ENCODE measurements at places on chromosomes 3 and 15. TPM values are rescaled to one million over a fixed set of nuclear protein-coding genes. Genes with fewer than 3 reads are reported as not detected.

The LRRC28 gene
- 19.5 TPM for total RNA-seq

The KNG1 gene
- not detected for total RNA-seq

The GNAT1 gene
- not detected for total RNA-seq

The CCDC174 gene
- total RNA-seq = 27.4 TPM

DNA sequence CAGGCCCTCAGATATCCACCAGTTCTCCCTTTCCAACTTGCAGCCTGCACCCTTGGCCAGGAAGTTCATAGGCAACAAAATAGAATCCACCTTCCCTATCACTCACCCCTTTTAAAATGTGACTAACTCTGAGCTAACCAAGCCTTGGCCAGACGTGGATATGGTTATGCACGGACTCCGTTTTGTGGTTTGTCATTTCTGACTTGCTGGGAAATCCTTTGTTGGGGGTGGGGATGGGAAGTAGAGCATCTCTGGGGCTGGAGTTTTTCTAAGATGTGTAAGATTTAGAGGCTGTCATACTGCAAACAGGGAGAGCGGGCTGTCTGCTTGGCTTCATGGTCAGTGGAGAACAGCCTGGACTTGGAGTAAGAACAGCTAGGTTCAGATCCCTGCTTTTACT, 62.6 kb downstream of the SMAD3 start:
- no peak for DNase-seq
- H3K4me1 ChIP-seq = peaks cover 91% of the 10 kb centered on the region
- H3K36me3 ChIP-seq = peaks cover 63% of the 10 kb centered on the region
- no peak overlapping the region for H3K4me3 ChIP-seq
- H3K27me3 ChIP-seq = no peaks in the 10 kb centered on the region

- no peak overlapping the region for H3K4me3 ChIP-seq
- H3K36me3 ChIP-seq = no peaks in the 10 kb centered on the region
- no peaks in the 10 kb centered on the region for H3K4me1 ChIP-seq
- DNase-seq = no peak
Observed at GRCh38 chr15:79682851-79683288, 213.9 kb downstream of the MTHFS start.

DNA sequence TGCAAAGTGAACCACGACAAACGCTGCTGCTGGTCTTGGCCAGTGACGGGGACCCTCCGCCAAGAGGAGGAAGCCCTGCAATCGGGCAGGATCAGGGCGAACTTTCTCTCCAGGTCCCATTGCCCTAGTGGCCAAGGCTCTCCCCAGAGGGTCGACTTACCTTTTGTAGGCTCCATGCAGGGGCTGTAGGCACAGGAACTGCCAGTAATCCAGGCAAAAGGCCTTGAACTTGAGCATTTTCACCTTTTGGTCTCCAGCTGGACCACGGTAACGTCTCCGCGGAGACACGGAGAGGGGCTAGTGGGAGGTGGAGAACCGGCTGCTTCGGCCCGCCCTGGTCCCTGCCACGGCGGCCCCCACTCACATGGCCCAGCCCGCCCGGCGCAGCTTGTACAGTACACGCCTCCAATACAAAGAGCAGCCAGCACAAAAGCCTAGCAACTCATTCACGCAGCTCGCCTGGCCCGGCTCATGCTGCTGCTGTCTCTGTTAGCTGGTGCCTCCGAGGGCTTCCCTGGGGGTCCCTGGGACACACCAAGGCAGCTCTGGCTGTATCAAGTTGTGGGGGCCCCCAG, 31.0 kb downstream of the IQSEC1 start:
- H3K4me1 ChIP-seq = peaks cover 13% of the 10 kb centered on the region
- peaks cover 4% of the 10 kb centered on the region for H3K27me3 ChIP-seq
- no peak overlapping the region for H3K27ac ChIP-seq
- no peak overlapping the region for H3K4me3 ChIP-seq
- H3K36me3 ChIP-seq = no peaks in the 10 kb centered on the region

GRCh38 chr3:15102256-15102655, 3.3 kb upstream of the RBSN start:
- DNase-seq = no peak
- no peak overlapping the region for H3K4me3 ChIP-seq
- H3K4me1 ChIP-seq = peaks cover 43% of the 10 kb centered on the region
- H3K27ac ChIP-seq = no peak overlapping the region
- peaks cover 5% of the 10 kb centered on the region for H3K27me3 ChIP-seq

The ARIH2 gene
- total RNA-seq = 100 TPM

DNA sequence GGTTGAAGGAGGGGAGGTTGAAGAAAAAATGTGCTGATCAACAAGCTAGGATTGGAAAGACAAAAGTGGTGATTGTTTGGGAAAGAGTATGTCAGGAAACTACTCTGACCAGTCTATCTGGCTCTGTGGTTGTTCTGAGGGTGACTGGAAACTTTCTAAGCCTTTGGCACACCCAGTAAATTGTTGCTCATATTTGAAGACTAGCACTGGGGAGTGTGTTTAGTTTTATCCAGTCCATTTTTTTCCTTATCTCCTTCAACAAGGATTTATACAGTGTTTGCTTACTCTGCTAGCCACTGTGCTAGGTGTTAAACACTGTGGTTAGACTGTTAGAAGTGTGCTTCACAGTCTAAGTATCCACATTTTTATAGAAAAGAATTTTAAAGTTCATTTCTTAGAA, 28.8 kb downstream of the PPM1L start:
- no peak overlapping the region for H3K4me3 ChIP-seq
- peaks cover 8% of the 10 kb centered on the region for H3K27me3 ChIP-seq
- DNase-seq = no peak
- no peak overlapping the region for H3K27ac ChIP-seq

DNA sequence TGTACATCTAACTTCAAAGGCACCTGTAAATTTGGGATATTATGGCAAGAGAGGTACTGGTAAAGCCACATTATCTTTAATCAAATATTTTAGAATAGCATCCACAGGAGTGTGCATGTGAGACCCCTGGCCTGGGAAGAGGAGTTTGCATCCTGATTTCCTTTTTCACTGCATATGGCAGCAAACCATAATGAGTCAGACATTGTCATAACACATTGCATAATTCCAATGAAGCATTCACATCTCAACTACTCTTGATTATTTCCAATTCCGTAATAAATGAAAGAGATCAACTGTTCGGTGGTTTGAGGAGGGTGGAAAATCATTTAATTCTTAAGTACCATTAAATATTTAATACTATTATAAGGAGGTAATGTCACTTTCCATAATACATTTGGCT, 215.0 kb downstream of the MECOM start:
- H3K36me3 ChIP-seq = no peaks in the 10 kb centered on the region
- H3K27me3 ChIP-seq = no peaks in the 10 kb centered on the region
- no peak for DNase-seq
- no peak overlapping the region for H3K4me3 ChIP-seq

DNA sequence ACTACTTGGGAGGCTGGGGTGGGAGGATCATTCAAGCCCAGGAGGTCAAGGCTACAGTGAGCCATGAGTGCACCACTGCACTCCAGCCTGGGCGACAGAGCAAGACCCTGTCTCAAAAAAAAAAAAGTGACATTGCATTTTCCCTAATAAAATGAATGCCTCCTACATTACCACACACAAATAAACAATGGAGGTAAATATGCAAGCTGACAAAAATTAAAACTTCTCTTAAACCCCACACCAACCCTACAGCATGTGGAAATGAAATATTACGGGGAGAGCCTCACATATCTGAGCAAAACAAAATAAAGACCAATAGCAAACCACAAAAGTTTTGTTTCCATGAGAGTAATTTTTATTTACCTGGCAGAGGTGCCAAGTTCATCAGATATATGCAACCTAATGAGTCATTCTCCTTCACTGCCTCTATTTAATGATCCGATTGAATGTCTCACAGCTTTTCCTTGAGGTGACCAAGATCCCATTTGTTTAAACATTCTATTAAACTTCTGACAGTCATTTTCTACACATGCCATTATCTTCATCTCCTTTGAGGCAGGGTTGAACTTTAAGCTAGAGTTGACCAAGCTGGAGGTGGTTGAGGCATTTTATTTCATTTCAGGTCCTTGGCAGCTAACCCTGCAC, 9.4 kb upstream of the CAV3 start:
- H3K36me3 ChIP-seq = no peaks in the 10 kb centered on the region
- no peaks in the 10 kb centered on the region for H3K4me1 ChIP-seq
- no peaks in the 10 kb centered on the region for H3K27me3 ChIP-seq
- no peak overlapping the region for H3K27ac ChIP-seq
- H3K4me3 ChIP-seq = no peak overlapping the region

The MOBP gene
- total RNA-seq = not detected

- no peak overlapping the region for H3K4me3 ChIP-seq
- peaks cover 2% of the 10 kb centered on the region for H3K27me3 ChIP-seq
- H3K4me1 ChIP-seq = no peaks in the 10 kb centered on the region
Observed at GRCh38 chr3:8648909-8649741, 4.5 kb upstream of the SSUH2 start.

DNA sequence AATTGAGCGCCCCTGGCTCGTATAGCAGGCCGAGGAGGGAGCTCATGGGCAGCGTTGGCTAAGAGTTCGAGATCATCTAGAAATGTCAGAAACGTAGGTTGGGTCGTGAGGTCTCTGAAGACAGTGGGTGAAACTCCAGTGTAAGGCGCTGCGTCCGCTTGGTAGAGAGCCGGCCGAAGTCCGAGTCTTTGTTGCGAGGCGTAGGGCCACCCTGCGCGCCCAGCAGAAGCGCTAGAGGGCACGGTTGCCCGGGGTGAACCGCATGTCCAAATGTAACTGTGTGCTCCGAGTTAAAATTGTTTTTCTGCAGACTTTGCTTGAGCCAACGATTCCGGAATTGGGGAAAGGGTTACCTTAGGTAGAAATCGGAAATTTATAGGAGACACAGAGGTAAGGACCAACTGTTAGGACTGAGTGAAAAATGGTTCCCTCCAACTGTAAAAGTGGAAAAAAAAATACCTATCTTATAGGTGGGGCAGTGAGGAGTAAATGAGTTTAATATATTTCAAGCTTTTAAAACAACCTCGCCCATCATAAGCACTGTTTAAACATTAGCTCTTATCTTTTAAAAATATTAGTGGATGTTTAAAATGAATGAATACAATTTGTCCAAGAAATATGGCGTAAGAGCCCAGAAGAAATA, 993 bp upstream of the SIAH2 start:
- no peaks in the 10 kb centered on the region for H3K27me3 ChIP-seq
- H3K36me3 ChIP-seq = peaks cover 26% of the 10 kb centered on the region
- peak overlapping the region; percentile 97 for H3K4me3 ChIP-seq
- peak overlapping the region; percentile 100 for H3K27ac ChIP-seq
- DNase-seq = peak; percentile 63

DNA sequence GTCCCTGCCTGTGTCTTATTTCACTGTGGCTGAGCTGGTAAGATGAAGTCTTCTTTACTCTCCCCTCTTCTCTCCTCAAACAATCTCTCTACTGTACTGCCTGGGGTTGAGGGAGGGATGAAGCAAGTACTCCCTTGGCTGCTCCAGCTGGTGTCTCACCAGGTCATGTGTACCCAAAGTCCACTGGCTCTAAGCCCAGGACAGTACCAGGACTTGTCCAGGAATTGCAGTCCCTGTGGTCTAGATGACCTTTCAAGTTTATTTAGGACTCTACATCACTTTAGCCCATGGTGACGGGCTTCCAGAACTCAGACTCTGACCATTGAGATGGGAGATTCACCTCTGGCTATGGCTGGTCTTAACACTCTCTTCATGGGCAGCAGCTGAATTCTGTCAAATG, 17.5 kb upstream of the SLC27A2 start:
- H3K27ac ChIP-seq = no peak overlapping the region
- H3K4me3 ChIP-seq = no peak overlapping the region
- H3K36me3 ChIP-seq = peaks cover 6% of the 10 kb centered on the region
- H3K27me3 ChIP-seq = peaks cover 13% of the 10 kb centered on the region

DNA sequence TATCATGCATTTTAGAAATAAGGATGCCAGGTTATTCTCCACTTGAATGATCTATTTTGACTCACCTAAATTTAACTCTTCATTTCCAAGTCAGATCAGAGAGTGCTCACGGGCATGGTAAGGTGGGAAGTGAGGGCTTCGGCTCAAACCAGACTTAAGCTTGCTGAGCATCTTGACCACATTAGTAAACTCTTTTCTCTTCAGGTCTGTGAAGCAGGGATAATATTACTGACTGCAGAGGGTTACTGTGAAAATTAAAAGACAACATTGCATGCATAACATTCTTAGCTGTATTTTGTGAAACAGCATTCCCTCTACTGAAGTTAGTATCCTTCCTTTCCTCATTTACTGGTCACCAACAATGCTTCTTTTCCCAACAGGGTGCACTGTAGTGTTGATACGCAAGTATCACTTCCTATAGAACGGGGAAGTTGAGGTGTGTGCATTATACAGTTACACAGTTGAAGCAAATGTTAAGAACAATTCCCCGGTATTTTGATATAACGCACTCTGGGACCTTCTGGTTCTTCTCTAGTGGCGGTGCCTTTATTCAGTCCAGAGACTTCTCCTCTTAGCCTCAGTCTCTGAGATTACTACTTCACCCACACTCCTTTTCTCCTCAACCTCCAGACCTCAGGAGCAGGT, 74.1 kb upstream of the MNS1 start:
- H3K4me3 ChIP-seq = no peak overlapping the region
- H3K27me3 ChIP-seq = peaks cover 3% of the 10 kb centered on the region
- no peak overlapping the region for H3K27ac ChIP-seq
- no peak for DNase-seq
- peaks cover 8% of the 10 kb centered on the region for H3K4me1 ChIP-seq

- H3K36me3 ChIP-seq = no peaks in the 10 kb centered on the region
- H3K27ac ChIP-seq = no peak overlapping the region
- H3K27me3 ChIP-seq = peaks cover 2% of the 10 kb centered on the region
- peaks cover 2% of the 10 kb centered on the region for H3K4me1 ChIP-seq
- no peak overlapping the region for H3K4me3 ChIP-seq
- DNase-seq = no peak
Observed at GRCh38 chr3:108008931-108009639, 81.7 kb downstream of the CD47 start.

The P2RY14 gene
- total RNA-seq = 1.2 TPM

- no peaks in the 10 kb centered on the region for H3K4me1 ChIP-seq
- DNase-seq = no peak
- H3K27me3 ChIP-seq = no peaks in the 10 kb centered on the region
Observed at GRCh38 chr3:76324101-76324500, 538.8 kb upstream of the ZNF717 start.

GRCh38 chr3:158735296-158736033, 3.2 kb upstream of the RARRES1 start:
- no peaks in the 10 kb centered on the region for H3K27me3 ChIP-seq
- H3K36me3 ChIP-seq = peaks cover 2% of the 10 kb centered on the region
- peaks cover 5% of the 10 kb centered on the region for H3K4me1 ChIP-seq
- DNase-seq = no peak

The CHRNA3 gene
- total RNA-seq = not detected

GRCh38 chr3:118000219-118000618, 1034.4 kb downstream of the IGSF11 start:
- H3K27ac ChIP-seq = no peak overlapping the region
- H3K36me3 ChIP-seq = no peaks in the 10 kb centered on the region
- no peak for DNase-seq
- no peaks in the 10 kb centered on the region for H3K4me1 ChIP-seq
- no peaks in the 10 kb centered on the region for H3K27me3 ChIP-seq

GRCh38 chr15:31236184-31237042, 90.2 kb upstream of the KLF13 start:
- H3K4me1 ChIP-seq = peaks cover 18% of the 10 kb centered on the region
- no peak overlapping the region for H3K27ac ChIP-seq
- no peaks in the 10 kb centered on the region for H3K36me3 ChIP-seq
- no peak for DNase-seq

The MBD4 gene
- 47.1 TPM for total RNA-seq

GRCh38 chr3:31562525-31562924, 29.8 kb downstream of the STT3B start:
- peak; percentile 37 for DNase-seq
- peaks cover 83% of the 10 kb centered on the region for H3K4me1 ChIP-seq
- H3K4me3 ChIP-seq = no peak overlapping the region
